ENCODE measurements at places on chromosomes 3 and 15.

- no peak for DNase-seq
Measured at GRCh38 chr15:89675606-89676005, 3.6 kb downstream of the PLIN1 start.

DNA sequence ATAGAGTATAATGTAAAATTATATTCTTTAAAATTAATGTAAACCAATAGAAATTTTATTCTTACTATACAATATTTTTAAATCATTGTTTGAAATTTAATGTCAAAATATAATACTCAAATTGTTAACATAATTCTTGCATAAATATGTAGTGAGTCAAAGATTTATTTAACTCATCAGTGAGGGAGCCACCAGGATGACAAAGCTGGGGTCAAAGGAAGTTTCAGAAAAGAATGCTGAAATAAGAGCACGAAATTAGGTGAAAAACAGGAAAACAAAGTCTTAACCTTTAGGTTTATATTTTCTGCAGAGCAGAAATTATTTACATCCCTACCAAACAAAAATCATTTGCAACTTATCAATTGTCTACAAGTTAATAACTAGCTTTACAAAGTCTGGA lies 74.1 kb downstream of the DIPK2A start:
- no peak for DNase-seq

- DNase-seq = no peak
Measured at GRCh38 chr3:177449360-177450006, 252.2 kb upstream of the TBL1XR1 start.

- DNase-seq = no peak
Measured at GRCh38 chr15:92608866-92609700, 46.5 kb downstream of the FAM174B start.

GRCh38 chr3:41155834-41156233 lies 43.5 kb upstream of the CTNNB1 start:
- no peak for DNase-seq

DNA sequence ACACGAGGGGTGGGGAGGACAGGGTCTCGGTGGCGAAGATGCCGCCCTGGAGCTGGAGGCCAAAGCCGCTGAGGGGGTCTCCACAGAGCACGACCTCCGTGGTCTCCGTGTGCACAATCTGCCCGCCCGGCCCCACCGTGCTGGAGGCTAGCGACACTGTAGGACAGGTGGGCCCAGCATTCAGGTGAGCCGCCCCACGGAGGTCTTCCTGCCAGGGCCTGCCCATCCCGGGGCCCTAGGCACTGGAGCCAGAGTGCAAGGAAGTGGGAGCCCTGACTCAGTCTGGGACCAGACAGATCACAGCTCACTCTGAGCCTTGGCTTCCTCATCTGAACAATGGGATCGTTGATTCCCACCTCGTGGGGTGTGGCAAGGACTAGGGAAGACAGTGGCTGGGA lies 25.8 kb downstream of the GRIP2 start:
- DNase-seq = no peak
